ENCODE measurements at places on chromosomes 7 and 10. TPM values are rescaled to one million over a fixed set of nuclear protein-coding genes. Genes with fewer than 3 reads are reported as not detected.

GRCh38 chr7:23467806-23468525, 2.3 kb downstream of the IGF2BP3 start:
- peak; percentile 49 for DNase-seq

DNA sequence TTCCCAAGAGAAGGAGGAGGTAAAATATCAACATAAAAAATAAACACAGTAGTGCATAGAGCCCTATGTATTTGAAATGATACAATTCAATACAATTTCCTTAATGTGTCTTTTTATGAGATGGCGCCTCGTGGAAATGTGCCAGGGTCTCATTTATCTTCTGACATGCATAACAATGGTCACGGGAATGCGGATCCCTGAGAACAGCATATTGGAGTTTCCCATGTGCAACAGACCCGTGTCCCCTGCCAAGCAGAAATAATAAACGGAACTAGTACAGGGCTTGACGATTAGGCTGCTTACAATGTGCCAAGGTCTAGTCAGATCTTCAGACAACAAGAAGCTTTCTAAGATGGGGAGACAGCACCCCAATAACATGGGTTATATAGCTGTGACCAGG, 217.9 kb downstream of the ARHGAP21 start:
- no peak for DNase-seq

NAT16 gene
- not detected for total RNA-seq

- DNase-seq = no peak
These were observed 84.7 kb upstream of the GNA12 start for GRCh38 chr7:2928613-2929311.

GRCh38 chr10:48574817-48575380, 30.0 kb downstream of the ARHGAP22 start:
- DNase-seq = no peak

DNA sequence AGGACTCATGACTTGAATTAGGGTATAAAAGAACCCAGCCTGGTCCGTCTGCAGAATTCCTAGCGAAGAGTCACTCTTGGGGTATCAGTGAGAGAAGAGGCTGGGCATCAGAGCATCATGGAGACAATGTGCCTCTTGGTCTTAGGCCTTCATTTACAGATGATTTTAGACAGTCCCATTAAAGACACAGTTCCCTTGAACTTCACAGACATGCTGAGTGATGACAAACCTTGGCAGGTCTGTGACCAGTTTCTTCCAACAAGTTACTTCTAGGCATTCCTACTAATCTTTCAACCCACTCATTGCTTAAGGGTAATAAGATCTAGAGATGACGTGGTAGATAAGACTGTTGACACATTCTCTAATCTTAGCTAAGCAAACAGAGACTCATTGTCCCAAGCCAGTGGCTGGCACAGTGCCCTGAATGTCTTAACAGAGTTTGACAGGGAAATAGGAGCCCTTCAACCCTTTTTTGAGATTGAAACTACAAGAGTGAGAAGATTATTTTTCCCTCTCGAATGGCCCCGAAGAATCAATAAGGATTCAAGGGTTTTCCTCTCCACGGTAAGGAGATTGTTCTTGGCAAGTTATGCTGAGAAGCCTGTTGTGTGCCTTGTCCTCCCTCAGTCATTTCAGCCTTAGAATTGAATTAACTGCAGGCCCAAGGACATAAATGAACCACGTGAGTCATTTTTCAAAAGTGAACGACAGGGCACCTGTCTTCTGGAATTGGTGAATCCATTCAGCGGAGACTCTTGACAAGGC, 281.1 kb downstream of the CCDC3 start:
- DNase-seq = no peak

- peak; percentile 28 for DNase-seq
These were observed 19.4 kb downstream of the KAZALD1 start for GRCh38 chr10:101080933-101081931.
